ENCODE measurements at places on chromosomes 4 and X.

DNA sequence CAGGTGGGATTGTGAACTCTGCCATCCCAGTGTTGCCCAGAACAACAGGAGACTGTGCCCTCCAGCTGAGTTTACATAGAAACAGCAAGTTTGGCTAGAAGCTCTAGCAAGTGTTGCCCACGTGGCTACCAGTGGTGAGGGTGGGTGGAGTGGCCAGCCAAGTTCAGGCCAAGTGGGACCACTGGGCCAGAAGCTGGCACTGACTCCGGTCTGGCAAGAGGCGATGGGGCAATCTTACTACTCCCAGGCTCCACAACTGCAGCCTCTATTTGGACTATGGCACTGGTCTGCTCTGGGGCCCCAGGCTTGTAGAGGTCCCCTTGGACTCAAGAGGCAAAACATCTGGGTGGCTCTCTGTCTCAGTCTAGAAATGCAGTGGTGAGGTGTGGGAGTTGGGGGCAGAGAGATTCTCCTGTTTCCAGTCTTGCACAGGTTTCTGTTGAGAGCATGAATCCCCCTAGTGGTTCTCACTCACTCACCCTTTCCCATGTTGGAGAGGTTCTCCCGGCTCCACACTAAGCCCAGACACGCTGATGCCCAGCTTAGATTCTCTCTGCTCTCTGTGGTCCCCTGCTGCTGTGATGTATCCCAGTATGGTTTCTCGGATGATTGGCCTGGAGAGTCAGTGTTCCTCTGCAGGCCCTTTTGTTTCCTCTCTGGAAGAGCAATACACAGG, 615.3 kb downstream of the PDHA2 start:
- no peak for DNase-seq

DNA sequence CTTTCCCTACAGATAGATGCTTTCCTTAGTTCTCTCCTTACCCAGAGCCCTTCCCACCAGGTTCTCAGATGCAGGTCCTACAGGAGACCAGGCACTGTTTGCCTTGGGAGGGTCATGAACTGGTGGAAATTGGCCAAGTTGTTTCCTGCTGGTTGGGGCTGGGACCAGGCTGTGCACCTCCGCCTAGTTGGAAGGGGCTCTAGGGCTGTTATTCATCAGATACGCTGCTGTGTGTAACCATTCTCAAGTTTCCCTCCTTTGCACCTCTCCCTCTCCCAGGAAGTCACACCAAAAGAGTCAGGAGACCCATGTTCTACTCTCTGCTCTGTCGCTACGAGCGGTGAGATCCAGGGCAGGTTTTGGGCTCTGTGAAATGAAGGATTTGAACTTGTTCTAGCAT, 11.9 kb upstream of the VSIG1 start:
- DNase-seq, result no peak

DNA sequence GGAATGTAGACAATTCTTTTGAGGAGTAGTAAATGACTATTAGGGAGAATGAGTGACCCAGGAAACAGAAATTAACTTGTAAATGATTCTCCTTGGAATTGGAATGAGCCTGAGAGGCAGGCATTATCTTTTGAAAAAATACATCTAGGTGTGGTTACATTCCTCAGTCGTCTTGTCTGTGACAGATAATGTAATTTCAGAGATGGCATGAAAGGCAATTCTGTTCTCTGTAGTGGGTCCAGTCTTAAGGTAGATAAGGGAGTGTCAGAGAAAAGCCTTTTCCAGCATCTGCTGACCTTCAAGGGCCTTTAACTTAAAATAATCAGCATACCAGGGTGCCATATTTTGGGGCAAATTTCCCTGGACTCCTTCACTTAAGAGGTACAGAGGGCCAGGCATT, 35.1 kb downstream of the HERC6 start:
- DNase-seq, result no peak

DNA sequence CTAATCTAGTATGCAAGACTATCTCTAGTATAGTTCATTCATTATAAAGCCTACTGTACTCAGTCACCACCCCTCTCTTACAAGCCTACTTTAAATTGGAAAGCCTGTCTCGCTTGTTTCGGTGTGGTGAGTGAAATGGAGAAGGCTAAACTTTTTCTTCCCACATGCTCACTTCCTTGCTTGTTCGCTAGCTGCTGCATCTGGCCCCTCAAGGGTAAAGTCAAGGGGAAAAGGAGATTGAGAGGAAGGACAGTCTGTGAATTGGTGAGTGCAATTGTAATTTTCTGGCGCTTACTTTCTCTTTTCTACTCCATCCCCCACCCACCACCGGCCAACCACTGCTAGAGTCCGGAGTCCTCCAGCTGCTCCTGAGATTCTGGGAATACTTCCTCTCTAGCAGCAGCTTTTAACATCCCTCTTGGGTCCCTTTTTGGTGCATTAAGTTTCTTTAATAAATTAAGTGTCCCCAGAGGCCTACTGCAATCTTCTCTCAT, 12.1 kb upstream of the ARAP2 start:
- no peak for DNase-seq

- DNase-seq, result no peak
These were observed 4.8 kb downstream of the CAPN6 start for GRCh38 chrX:111265486-111265885.

DNA sequence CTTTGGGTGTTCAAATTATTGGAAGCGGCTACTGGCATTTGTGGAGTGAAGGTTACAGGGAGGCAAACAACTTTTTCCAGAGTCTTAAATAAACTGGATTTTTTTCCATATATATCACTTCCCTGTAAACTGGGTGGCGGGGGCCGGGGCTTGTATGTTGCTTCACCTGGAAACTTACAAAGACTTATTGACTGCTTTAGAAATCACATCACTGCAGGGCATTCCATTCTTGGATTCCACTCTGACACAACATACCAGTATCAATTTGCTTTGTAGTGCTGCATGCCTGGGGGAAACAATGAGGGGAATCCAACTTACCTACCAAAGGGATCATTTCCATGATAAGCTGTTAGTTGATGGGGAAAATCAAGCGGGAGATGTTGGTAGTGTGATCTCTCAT, 21.7 kb upstream of the FAM156A start:
- DNase-seq, result peak; percentile 50

- DNase-seq, result no peak
These were observed 77.7 kb downstream of the BLTP1 start for GRCh38 chr4:122229857-122230256.

- DNase-seq, result peak; percentile 74
These were observed 30.7 kb upstream of the TMPRSS11E start for GRCh38 chr4:68416591-68416990.

DNA sequence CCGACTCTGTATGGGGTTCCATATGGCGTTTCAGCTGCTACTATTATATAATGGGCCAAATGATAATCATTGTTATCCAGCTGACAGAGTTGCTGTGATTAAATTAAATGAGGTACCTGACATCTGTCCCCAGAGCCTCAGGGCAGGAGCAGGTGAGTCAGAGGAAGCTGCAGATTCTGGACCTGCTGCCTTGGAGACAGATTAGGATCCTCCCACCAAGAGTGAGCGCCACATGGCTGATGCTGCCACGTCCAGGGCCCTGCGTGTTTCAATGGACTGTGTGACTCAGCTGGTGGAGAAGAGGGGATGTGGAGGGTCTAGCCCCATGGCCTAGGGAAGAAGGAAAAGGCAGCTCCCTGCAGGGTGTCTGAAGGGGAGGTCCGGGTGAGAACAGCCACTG, 28.3 kb upstream of the UXT start:
- DNase-seq, result no peak

- no peak for DNase-seq
These were observed 66.0 kb downstream of the RPS3A start for GRCh38 chr4:151165205-151166000.

GRCh38 chr4:172758586-172759340, 409.8 kb upstream of the GALNT7 start:
- DNase-seq, result peak; percentile 93

GRCh38 chrX:98956014-98956413, 1454.1 kb downstream of the PCDH19 start:
- no peak for DNase-seq

GRCh38 chr4:168273838-168274237, 44.7 kb downstream of the DDX60 start:
- DNase-seq, result peak; percentile 1

GRCh38 chr4:7531640-7531994, 96.9 kb upstream of the PSAPL1 start:
- DNase-seq, result no peak

GRCh38 chr4:98148856-98149255, 5.6 kb upstream of the STPG2 start:
- DNase-seq, result peak; percentile 16

GRCh38 chr4:13483136-13483767, 888 bp downstream of the RAB28 start:
- DNase-seq, result no peak

GRCh38 chr4:94453391-94453963, 1.7 kb downstream of the PDLIM5 start:
- DNase-seq, result no peak

DNA sequence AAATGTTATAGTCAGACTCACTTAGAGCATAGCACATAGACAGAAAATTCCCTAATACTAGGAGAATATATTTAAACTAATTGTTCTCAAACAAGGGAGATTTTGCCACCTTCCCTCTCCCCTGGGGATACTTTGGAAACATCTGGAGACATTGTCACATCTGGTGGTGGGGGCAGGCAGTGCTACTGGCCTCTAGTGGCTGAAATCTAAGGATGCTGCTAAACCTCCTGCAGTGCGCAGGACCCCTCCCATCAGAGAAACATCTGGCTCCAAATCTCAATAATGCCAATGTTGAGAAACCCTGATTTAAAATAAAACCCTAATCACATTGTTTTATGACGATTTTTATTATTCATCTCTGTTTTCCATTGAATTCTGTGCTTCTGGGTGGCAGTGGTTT, 244.9 kb downstream of the FRMPD4 start:
- no peak for DNase-seq

DNA sequence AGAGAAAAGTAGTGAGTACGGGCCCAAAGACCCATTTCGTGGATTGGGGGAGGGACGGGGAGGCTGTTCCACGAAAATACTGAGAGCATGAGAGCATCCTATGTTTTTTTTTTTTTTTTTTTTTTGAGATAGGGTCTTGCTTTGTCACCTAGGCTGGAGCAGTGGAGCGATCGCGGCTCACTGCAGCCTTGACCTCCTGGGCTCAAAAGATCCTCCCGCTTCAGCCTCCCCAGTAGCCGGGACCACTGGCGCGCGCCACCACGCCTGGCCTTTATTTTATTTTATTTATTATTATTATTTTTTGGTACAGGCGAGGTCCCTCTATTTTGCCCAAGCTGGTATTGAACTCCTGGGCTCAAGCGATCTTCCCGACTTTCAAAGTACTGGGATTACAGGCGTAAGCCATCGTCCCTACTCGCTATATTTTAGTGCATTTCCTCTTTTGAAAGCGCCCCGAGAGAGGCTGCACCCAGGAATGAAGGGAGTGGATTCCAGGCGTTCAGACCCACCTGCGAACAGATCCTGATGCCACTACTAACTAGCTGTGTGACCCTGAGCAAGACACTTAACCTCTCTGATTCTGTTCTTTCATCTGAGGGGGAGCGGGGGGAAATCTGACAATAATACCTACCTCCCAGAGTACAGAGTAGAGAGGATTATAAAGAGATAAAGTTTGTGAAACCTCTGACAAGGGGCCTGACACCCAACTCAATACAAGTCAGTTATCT, 5.4 kb upstream of the MSX1 start:
- no peak for DNase-seq

DNA sequence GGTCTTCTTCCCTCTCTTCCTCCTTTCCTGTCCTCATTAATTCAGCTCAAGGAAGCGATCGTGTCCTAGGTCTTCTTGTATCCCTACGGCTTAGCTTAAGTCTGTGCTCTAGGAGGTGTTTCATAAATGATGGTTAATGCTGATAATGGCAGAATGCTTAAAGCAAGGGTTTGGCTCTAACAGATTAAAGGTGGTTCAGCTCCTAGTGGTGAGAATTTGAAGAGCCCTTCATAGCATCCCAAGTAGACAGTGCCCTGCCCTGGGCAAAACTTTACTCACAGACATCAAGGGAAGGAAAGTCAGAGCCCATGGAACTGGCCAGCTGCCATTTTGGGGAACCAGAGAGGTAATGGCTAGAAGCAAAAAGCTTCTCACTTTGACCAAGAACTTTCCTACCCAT, 47.0 kb upstream of the PGRMC1 start:
- no peak for DNase-seq

DNA sequence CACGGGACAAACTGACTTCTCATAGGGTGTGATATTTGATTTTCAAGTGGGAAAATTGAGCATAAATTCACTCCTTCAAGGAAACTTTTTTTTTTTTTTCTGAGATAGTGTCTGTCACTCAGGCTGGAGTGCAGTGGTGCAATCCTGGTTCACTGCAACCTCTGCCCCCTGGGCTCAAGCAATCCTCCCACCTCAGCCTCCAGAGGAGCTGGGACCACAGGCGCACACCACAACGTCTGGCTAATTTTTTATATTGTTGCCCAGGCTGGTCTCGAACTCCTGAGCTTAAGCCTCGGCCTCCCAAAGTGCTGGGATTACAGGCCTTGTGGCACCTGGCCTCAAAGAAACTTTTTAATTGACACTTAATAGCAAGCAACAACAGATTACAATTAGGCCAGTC, 13.8 kb downstream of the CLDN34 start:
- DNase-seq, result no peak

- DNase-seq, result no peak
These were observed 490.2 kb downstream of the TLL1 start for GRCh38 chr4:166363198-166363597.

GRCh38 chr4:155173371-155173770, 35.1 kb upstream of the NPY2R start:
- no peak for DNase-seq

- no peak for DNase-seq
These were observed 33.4 kb downstream of the ARHGEF6 start for GRCh38 chrX:136747003-136747986.

GRCh38 chrX:153582896-153583295, 16.0 kb downstream of the CCNQ start:
- DNase-seq, result peak; percentile 7

All from amniotic epithelial cell (primary cell).